ENCODE measurements at places on chromosomes 1 and 21. TPM values are rescaled to one million over a fixed set of nuclear protein-coding genes. Genes with fewer than 3 reads are reported as not detected.

ADORA1 gene
- 5.5 TPM for total RNA-seq

TNNT2 gene
- total RNA-seq = not detected

DNAJC11 gene
- 31.2 TPM for total RNA-seq

LIPI gene
- not detected for total RNA-seq

SPATA17 gene
- total RNA-seq = 1.3 TPM

TAGLN2 gene
- 172 TPM for total RNA-seq

MYBPH gene
- not detected for total RNA-seq

OR2T2 gene
- total RNA-seq = not detected

PGBD5 gene
- 0.16 TPM for total RNA-seq

MARK1 gene
- total RNA-seq = 3.5 TPM

COL24A1 gene
- total RNA-seq = 12.0 TPM

ATP5PF gene
- 18.2 TPM for total RNA-seq

FNDC5 gene
- total RNA-seq = 4.3 TPM

HSD3B2 gene
- total RNA-seq = not detected

TEKT2 gene
- not detected for total RNA-seq

TMEM54 gene
- total RNA-seq = 13.6 TPM

CHRNB2 gene
- total RNA-seq = under 0.01 TPM

HOOK1 gene
- total RNA-seq = not detected

EXO1 gene
- total RNA-seq = 1.7 TPM
